NCI-H524 (cell line): ENCODE measurements at places on chromosomes 12 and 14.
A peak's percentile ranks its signal among the peaks of the same experiment; 100 is the strongest.

DNA sequence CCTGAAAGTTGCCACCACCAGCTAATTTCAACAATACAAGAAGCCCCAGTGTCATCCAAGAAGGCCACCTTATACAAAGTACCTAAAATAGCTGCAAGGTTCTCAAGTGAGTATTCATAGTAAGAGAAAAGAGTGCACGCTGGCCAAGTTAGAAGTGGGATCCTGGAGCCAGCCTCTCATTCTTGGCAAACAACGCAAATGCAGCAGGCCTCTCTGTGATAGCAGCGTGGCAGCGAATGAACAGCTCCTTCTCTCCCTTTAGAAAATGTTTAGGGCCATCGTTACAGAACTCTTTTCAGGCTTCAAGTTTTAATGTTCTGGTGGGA is 78.0 kb upstream of the IFNG-AS1 start:
- DNase-seq = no peak

DNA sequence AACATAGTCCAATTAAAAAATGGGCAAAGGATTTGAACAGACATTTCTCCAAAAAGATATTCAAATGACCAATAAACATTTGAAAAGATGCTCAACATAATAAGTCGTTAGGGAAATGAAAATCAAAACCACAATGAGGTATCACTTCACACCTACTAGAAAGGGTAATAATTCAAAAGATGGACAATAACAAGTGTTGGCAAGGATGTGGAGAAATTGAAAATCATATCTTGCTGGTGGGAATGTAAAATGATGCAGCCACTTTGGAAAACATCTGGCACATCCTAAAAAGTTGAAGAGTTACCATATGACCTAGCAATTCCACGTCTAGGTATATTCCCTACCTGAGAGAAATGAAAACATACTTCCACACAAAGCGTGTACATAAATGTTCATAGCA is 1.9 kb downstream of the COX16 start:
- DNase-seq = no peak

GRCh38 chr12:112606611-112607365 is 184.8 kb upstream of the RPH3A start:
- DNase-seq = no peak

DNA sequence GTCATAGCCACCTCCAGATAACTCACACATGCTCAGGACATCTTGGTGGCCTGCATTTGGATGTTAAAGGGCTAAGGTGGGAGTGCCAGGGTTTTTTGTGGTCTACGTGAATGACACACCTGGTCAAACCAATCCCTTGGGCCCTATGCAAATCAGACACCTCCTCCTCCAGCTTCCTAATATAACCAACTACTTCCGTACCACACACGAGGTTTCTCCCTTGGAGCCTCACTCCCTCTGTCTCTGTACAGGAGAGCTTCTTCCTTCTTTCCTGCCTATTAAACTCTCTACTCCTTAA is 19.6 kb downstream of the APOBEC1 start:
- DNase-seq = no peak

- no peak for DNase-seq
Observed at GRCh38 chr12:19203539-19204506, 74.3 kb downstream of the PLEKHA5 start.

- DNase-seq = peak; percentile 23
Observed at GRCh38 chr12:88638966-88639760, 58.9 kb upstream of the KITLG start.
